ENCODE measurements at places on chromosomes 1 and 21.

GRCh38 chr1:21342961-21343838, 52.9 kb upstream of the ECE1 start:
- DNase-seq, result peak; percentile 52

- no peak for DNase-seq
These were observed 55.9 kb upstream of the SOX13 start for GRCh38 chr1:204017032-204017431.

DNA sequence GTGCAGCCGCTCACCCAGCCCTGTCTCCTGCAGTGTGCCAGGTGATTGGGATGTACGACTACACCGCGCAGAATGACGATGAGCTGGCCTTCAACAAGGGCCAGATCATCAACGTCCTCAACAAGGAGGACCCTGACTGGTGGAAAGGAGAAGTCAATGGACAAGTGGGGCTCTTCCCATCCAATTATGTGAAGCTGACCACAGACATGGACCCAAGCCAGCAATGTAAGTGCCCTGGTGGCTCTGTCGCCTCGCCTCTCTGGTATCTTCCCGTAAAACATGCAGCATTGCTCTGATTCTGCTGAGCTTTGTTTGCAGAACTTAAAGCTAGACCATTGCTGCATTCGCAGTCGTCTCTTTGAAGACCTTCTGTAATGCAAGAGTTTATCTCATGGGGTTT, 79.2 kb downstream of the ATP5PO start:
- DNase-seq, result no peak

GRCh38 chr1:234239936-234240335, 133.3 kb upstream of the COA6 start:
- DNase-seq, result no peak

GRCh38 chr21:42844411-42845113, 34.8 kb downstream of the WDR4 start:
- DNase-seq, result no peak

All from stimulated activated naive CD8-positive, alpha-beta T cell treated with anti-CD3 and anti-CD28 coated beads, Interleukin-15, Interleukin-2, amounts not matched to agents 100 U/mL and 50 U/mL, for 24 hours (primary cell).